Neural crest cell (in vitro differentiated cells): ENCODE measurements at places on chromosomes 6 and 20.

GRCh38 chr20:34949120-34949519 lies 6.5 kb downstream of the GSS start:
- no peak for DNase-seq

DNA sequence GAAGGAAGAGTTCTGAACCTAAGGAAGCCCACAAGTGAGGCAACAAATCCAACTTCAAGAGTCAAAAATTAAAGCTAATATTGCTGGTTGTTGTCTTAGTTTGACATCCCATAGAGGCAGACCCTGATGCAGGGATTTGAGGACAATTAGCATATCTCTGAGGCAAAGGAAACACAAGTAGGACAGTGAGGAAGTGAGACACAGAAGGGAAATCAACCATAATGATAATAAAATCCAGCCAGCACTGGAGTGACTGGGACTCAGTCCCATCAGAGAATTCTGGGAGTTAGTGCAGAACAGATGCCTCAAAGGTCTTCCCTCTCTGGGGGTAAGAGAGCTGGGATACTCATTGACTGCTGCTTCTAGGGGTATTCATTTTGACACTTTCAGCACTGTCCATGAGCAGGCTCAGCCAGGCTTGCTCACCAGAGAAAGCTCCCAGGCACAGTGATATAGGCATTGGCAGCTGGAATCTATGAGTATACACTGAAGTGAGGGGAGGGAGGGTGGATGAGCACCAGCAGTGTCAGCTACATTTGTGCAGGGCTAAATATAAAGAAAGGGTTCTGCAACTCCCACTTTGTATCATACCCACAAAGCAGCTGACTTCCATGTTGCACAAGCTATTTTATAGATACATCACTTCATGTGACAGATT lies 43.4 kb upstream of the SPTLC3 start:
- DNase-seq, result no peak

DNA sequence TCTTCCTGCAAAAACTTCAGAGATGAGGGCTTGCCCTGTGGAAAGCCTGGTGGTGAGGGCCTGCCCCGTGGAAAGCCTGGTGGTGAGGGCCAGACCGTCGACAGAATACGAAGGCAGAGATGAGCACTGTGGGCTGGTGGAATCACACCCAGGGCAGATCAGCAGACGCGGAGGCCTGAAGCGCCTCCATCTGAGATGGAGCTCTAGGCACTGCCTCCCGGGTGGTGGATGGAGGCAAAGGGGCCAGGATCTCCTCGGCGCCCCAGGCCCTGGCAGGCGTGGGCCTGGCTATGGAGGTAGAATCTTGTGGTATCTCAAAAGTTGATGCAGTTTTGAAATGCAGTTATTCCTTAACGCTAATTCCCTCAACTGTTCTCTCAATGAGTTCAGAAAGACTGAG lies 104.8 kb downstream of the PSMB1 start:
- no peak for DNase-seq

DNA sequence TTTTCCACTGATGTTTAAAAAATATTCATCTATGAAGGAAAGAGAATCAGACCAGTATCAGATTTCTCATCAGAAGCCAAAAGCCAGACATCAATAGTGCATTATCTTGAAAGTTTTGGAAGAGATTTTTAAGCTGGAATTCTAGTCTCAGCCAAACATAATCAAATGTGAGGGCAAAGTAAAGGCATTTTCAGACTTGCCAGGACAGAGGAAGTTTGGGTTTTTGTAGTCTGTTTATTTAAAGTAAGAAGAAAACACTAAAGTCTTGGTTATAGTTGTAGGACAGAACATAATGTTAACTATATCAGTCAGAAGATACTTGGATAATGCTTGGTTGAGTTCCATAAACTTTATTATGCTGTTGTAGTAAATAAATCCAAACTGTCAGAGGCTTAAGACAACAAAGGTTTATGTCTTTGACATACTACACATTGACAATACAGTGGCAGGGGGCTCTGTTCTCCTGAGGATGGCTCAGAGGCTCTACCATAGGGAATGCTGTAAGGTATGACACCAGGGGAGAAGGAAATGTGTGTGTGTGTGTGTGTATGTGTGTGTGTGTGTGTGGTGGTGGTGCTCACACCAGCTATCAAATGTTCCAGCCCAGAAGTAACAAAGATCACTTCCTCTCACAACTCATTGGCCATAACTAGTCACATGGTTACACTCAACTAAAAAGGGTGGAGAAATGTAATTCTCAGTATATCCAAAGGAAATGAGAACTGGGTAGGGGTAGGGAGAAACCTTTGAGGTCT lies 26.7 kb upstream of the YWHAB start:
- DNase-seq, result no peak

- DNase-seq, result no peak
Measured at GRCh38 chr6:57243954-57244353, 21.8 kb upstream of the RAB23 start.

DNA sequence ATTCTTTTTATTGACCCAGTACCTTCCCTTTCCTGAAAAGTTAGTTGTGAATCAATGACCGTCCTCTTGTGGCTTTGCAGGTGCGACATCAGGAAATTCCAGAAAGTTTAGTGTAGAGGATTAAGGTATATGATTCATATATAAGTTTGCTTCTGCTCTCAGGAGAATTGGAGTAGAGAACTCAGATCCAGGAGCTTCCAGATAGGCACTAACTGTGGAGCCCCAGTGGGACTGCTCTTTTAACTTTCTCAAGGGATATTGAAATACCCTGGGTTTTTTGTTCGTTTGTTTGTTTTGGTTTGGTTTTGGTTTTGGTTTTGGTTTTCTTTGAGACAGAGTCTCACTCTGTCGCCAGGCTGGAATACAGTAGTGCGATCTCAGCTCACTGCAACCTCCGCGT lies 9.5 kb downstream of the TAAR2 start:
- DNase-seq, result no peak

DNA sequence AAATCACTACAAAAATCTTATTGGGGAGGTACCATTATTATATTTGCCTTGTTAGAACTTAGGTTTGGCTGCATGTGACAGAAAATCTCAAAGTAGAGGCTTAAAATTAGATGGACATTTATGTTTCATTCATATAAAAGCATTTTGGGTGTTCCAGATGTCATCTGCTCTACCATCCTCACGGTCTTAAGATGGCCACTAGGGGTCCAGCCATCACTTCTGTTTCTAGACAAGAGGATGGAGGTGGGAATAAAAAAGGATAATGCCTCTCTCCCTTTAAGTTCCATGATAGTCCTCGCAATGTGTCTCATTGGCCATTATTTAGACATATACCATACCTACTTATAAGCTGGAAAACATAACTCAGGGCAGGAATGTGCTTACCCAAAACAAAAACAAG lies 929.5 kb downstream of the KIF16B start:
- DNase-seq, result no peak

GRCh38 chr20:33810259-33810658 lies 889 bp upstream of the CHMP4B start:
- DNase-seq, result no peak
